ENCODE measurements at places on chromosomes 3 and 15.

DNA sequence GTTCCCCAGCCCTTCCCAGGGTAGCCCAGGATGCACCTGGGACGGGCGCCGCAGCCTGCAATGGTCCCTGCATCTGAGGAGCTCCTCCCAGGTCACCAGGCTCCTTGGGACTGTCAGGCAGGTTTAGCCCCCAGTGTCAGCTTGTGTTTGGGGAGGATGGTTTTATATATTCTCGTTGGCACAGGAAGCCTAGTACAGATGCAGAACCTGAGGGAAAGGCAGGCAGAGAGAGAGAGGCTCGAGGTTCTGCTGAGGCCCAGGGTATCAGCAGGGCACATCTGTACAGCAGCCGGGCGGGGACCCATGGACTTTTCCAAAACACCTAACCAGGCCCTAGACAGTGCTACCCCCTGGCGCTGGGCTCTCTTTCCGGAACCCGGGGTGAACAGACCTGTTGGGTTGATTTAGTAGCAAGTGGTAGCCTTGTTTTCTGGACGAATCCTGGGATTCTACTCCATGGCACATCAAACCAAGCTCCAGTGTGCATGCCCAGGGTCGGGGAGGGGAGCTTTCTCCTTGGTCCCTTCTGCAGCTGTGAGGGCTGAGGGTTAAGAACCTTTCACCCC is 8.6 kb downstream of the PAK6 start:
- no peak for DNase-seq

DNA sequence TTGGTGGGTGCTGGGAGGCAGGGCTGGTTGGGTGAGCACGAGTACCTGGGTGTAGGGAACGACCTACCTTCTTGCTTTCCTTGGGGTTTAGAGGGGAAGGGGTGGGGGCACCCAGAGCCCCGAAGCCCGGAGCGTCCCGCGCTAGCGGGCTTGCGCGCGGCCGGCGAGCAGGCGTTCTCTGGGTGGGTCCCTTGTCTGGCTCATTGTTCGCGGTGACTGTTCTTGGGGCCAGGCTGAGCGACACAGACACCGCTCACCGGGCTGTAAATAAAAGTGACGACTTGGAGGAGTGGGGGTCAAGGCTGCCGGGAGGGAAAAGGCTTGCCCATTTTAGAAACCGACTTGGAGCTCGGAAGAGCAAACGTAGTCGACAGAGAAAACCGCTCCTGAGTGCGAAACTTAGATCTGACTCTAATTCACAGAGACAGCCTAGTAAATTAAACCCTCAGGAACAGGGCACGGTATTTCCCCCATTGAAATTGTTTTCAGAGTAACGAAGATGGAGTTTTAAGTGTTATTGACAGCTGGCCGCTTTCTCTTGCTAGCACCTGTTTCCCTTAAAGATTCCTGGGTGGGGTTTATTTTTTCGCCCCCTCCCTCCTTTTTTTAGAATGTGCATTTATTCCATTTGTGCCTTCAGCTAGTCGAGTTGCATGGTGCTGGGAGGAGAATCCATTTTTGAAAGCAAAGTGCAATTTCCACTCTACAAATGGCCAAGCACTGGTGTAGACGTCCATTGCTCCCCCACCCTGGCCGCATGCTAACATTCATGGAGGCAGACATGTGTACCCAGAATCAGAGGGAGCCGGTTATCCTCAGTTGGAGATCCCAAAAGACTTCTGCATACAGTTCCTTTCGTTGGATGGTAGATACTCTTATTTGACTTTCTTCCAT is 532.1 kb upstream of the SEMA6D start:
- DNase-seq: no peak

DNA sequence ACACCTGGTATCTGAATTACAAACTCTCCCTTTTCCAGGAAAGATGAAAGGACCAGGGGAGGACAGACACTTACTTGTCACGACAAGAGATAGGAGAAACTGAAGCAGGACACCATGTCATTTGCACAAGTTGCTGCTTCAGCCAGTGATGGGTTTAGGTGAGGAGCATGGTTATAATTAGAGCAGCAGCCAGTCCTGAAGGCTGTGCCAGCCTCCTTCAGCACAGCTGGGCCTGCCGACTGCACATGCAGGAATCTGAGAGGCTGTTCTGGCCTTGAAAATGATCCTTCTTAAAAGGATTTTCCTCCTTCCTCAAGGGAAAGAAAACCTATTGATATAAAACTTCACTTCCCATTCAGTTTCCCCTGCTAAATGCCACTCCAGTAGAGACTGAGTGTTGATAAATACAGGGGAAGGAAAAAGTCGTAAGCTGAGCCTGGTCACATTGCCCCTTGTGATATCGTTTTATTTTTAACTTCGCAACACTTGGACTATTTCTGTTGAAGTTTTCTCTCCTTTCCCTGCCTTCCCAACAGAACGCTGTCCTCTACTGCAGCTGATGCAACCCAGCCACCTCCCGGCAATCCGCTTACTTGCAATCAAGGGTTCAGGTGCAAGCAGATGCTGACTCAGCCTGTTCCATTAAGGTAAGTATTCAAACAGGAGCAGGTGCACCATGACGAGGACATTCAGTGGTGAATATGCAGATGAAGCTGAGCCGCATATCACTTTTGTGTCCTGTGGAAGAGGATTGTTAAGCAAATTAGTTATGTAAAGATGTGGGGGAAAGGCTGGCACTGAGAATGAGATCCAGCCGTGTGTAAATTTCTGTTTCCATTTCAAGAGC is at the start of gene FBXO40:
Gene FBXO40, plus strand, starts transcription at position 524 of the 847 bp plus-strand sequence. CDS start 27,197 bp downstream, outside the sequence.
- no peak for DNase-seq

DNA sequence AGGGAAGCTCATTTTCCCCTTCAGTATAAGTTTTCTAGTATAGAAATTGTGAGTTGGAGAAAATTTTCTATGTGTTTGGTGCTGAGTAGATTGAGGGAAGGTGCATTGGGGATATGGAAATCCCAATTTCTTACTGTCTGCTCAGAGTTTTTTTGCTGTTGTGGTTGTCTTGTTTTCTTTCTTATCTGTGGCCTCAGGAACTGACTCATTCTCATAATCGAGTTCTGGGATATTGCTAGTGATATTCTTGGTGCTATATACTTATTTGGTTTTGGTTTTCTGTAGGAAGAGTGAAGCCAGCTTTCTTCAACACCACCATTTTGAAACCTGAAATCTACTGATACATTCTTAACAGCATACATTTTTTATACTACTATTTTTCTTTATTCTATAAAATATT is 869.2 kb downstream of the DIPK2A start:
- DNase-seq: no peak

GRCh38 chr15:56148064-56148463 is 95.6 kb downstream of the RFX7 start:
- DNase-seq: no peak

DNA sequence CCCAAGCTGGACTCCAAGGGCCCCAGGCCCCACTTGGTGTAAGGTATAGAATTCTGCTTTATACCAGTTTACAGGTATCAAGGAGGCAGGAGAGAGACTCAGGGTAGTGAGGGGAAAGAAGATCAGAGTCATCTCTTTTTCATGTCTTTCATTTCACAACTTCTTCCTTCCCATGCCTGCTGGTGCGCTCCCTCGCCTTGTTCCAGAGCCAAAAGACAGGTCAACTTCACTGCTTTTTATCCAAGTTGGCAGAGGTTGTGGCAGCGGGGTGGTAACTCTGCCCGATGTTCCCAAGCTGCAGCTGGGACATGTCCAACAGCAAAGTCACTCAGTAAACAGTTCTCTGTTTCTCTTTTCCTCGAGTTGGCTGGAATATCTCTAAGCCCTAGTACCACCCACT is 86.3 kb upstream of the TCF12 start:
- no peak for DNase-seq

GRCh38 chr15:99143655-99144610 is 39.1 kb downstream of the SYNM start:
- no peak for DNase-seq

DNA sequence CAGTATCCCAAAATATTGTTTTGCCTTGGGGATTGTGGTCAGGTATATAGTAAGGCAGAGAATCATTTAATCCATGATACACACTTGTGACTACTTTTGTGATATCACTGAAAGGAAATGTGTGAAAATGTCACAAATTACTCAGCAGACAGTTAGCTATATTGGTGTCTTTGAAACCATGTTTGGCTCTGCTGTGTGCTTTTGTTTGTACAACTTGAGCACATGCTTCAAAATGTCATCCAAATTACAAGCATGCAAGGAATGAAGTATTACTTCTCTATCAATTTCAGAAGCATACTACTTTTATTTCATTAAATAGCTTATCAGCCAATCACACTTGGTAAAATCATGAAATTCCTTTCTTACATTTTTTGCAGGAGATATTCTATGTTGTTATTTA is 619.0 kb upstream of the AGTR1 start:
- no peak for DNase-seq

GRCh38 chr3:39962581-39962980 is 153.2 kb downstream of the MYRIP start:
- DNase-seq: no peak

GRCh38 chr3:148723631-148724030 is 25.9 kb downstream of the AGTR1 start:
- no peak for DNase-seq

DNA sequence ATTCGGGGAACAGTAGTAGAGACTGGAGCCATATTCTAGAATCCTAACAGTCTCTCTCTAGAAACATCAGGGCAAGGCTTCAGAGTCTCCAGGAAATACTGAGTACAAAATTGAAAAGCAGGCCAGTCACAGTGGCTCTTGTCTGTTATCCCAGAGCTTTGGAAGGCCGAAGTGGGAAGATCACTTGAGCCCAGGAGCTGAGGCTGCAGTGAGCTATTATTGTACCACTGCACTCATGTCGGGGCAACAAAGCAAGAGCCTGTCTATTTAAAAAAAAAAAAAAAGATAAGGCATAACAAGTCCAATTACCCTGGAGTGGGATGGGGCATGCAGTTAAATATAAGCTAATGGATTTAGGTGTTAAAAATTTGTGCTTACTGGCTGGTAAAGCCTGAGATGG is 79.0 kb downstream of the SEMA6D start:
- DNase-seq: no peak

DNA sequence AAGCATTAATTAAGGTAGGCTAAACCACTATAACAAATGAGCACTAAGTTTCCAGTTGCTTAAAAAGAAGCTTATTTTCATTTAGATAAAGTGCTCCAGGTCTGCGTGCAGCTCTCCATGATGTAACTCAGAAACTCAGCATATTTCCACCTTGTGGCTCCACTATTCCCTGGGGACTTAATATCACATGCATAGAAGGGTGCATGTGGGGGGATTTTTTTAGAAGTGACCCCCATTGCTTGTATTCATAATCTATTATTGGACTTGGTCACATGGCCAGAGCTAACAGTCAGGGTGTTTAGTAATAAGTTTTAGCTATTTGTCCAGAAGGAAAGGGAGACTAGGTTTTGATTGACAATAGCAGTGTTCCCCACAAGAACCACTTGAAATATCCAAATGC is 86.8 kb downstream of the TMCO5A start:
- no peak for DNase-seq

GRCh38 chr3:124876401-124876878 is 10.7 kb downstream of the ITGB5 start:
- DNase-seq: no peak

DNA sequence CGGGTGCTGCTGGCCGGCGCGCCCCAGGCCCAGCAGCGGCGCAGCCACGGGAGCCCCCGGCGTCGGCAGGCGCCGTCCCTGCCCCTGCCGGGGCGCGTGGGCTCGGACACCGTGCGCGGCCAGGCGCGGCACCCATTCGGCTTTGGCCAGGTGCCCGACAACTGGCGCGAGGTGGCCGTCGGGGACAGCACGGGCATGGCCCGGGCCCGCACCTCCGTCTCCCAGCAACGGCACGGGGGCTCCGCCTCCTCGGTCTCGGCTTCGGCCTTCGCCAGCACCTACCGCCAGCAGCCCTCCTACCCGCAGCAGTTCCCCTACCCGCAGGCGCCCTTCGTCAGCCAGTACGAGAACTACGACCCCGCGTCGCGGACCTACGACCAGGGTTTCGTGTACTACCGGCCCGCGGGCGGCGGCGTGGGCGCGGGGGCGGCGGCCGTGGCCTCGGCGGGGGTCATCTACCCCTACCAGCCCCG is 777 bp downstream of the LOXL1 start:
- no peak for DNase-seq

- DNase-seq: no peak
Measured at GRCh38 chr3:197305854-197306253, 7.4 kb upstream of the DLG1 start.

- no peak for DNase-seq
Measured at GRCh38 chr3:157107037-157107436, 52.9 kb downstream of the CCNL1 start.

GRCh38 chr3:117131259-117131658 is 421.7 kb downstream of the TUSC7 start:
- no peak for DNase-seq

DNA sequence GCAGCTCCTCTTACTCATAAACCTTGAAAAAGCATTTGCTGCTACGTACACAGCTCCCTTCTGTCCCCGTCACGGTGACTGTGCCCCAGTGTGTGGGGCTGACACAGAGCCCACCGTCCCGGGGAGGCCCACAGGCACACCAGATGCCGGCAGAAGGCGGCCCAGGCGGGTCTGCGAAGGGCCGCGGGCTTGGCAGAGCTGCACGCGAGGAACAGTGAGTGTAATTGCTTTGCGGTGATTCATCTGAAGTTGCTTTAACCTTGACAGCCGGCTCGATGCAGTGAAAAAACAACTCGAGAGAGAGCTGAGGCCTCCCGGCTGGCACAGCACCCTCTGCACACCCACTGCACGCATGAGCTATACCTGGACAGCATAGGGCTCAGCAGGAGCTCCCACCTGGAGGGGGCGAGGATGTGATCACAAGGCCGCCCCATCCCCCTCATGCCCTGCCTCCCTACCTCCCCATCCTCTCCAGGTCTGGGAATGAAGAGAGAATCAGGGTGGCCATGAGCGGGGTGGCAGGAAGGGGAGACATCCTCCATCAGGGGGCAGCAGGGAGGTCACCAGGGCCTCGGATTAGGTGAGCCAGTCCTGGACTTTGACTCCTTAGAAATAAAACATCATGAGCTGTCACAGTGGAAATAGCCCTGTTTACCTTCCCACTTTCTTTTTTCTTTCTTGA is 172.7 kb downstream of the MEGF11 start:
- DNase-seq: no peak

GRCh38 chr3:188183452-188183851 is 29.5 kb downstream of the LPP start:
- no peak for DNase-seq
